DND-41 (cell line): ENCODE measurements at places on chromosomes 6 and 20.

DNA sequence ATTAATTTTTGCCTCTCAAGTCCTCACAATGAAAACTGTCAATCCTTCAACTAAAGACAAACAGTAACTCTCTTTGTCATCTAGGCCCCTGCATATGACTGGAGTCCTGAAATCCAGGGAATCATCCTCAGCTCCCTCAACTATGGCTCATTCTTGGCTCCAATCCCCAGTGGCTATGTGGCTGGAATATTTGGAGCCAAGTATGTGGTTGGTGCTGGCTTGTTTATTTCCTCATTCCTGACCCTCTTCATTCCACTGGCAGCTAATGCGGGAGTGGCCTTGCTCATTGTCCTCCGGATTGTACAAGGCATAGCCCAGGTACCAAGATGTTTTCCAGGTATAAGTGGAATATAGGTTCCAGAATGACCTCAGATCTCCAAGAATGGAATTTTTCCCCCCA lies 15.4 kb downstream of the SLC17A4 start:
- H3K4me3 ChIP-seq: no peak overlapping the region
- no peaks in the 10 kb centered on the region for H3K36me3 ChIP-seq
- no peak overlapping the region for H3K27ac ChIP-seq
- H3K4me1 ChIP-seq: no peaks in the 10 kb centered on the region

DNA sequence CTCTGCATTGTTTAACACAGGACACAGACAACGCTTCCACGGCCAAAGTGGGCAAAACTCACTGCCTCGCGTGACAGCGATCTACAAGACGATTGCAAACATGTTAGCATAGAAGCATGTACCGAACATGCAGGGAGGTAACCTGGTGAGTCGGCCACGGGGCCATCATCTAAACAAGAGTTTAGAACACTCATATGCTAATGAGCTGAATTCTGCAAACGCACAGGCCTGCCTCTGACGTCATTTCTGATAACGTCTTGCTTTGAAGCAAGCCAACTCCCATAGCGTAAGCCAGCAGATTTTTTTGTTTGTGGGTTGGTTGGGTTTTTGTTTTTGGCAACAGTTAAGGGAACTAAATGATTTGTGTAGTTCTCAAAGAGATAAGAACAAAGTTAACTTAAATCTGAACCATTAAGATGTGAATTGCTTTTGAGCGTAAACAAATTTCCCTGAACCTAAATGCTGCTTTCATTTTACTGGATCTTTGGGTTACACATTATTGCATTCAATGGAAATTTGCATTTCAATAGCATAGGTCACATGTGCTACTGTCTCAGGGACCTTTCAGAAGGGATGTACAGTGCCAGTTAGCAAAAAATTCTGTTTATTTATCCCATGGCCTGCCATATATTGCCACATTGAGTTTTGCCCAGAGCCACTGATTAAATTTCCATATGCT lies 184.5 kb upstream of the PDE10A start:
- no peak for DNase-seq
- peaks cover 10% of the 10 kb centered on the region for H3K4me1 ChIP-seq
- peaks cover 8% of the 10 kb centered on the region for H3K27me3 ChIP-seq
- no peak overlapping the region for H3K27ac ChIP-seq
- no peaks in the 10 kb centered on the region for H3K36me3 ChIP-seq
- H3K4me3 ChIP-seq: no peak overlapping the region

- H3K27ac ChIP-seq: no peak overlapping the region
- no peak for DNase-seq
- H3K4me3 ChIP-seq: no peak overlapping the region
- no peaks in the 10 kb centered on the region for H3K36me3 ChIP-seq
- H3K27me3 ChIP-seq: no peaks in the 10 kb centered on the region
These were observed 87.1 kb upstream of the GJE1 start for GRCh38 chr6:142045380-142046278.

GRCh38 chr6:158938811-158939254 lies 61.2 kb downstream of the RSPH3 start:
- H3K4me3 ChIP-seq: no peak overlapping the region
- H3K27ac ChIP-seq: no peak overlapping the region
- DNase-seq: no peak
- no peaks in the 10 kb centered on the region for H3K27me3 ChIP-seq
- H3K4me1 ChIP-seq: no peaks in the 10 kb centered on the region

- H3K36me3 ChIP-seq: no peaks in the 10 kb centered on the region
- peak; percentile 86 for DNase-seq
These were observed 10.3 kb upstream of the TULP1 start for GRCh38 chr6:35522660-35523658.

- peaks cover 32% of the 10 kb centered on the region for H3K36me3 ChIP-seq
- no peaks in the 10 kb centered on the region for H3K27me3 ChIP-seq
- DNase-seq: no peak
- no peak overlapping the region for H3K27ac ChIP-seq
- H3K4me1 ChIP-seq: no peaks in the 10 kb centered on the region
- H3K4me3 ChIP-seq: no peak overlapping the region
These were observed 168.5 kb upstream of the SIM1 start for GRCh38 chr6:100633096-100633777.

- no peaks in the 10 kb centered on the region for H3K27me3 ChIP-seq
- H3K4me1 ChIP-seq: no peaks in the 10 kb centered on the region
These were observed 90.6 kb upstream of the ADGRB3 start for GRCh38 chr6:68544450-68544849.

- H3K36me3 ChIP-seq: no peaks in the 10 kb centered on the region
- no peak for DNase-seq
- no peak overlapping the region for H3K27ac ChIP-seq
- H3K4me3 ChIP-seq: no peak overlapping the region
- H3K27me3 ChIP-seq: peaks cover 15% of the 10 kb centered on the region
These were observed 13.2 kb downstream of the BPIFB1 start for GRCh38 chr20:33296206-33296605.

DNA sequence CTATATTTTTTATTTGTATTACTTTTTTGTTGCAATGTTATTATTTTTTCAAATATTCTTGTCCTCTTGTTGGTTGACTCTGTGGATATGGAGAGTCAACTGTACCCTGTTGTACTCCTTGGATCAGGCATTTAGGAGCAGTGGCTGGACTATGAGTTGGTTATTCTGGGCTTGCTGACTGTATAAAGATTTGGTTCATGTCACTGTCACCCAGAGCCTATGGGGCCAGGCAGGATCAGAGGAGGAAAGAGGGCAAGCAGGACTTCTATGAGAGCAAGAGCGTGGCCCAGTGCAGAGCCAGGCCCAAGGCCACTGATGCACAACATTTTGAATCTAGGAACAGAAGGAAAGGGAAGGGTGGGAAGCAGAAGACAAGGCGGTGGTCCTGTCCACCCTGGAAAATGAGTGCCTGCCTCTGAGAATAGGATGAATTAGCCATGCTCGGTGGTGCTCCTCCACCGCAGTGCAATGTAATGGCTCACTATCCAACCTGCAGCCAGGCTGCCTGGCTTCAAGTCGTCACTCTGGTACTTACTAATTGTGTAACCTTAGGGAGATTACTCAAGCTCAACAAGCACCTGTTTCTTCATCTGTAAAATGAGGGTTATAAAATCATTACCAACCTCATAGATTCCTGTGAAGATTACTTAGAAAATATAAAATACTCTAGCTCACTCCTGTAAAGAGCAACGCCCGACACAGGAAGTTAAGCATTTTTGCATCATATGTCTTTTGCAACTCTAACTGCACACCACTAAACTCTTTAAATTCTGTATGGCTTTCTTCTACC lies 192.1 kb downstream of the KCNQ5 start:
- DNase-seq: no peak
- no peak overlapping the region for H3K4me3 ChIP-seq
- H3K36me3 ChIP-seq: no peaks in the 10 kb centered on the region

- H3K4me1 ChIP-seq: no peaks in the 10 kb centered on the region
- peaks cover 2% of the 10 kb centered on the region for H3K27me3 ChIP-seq
- DNase-seq: no peak
- H3K27ac ChIP-seq: no peak overlapping the region
- no peaks in the 10 kb centered on the region for H3K36me3 ChIP-seq
These were observed 766 bp upstream of the TINAG start for GRCh38 chr6:54307439-54307910.

- no peak overlapping the region for H3K4me3 ChIP-seq
- no peak overlapping the region for H3K27ac ChIP-seq
- no peaks in the 10 kb centered on the region for H3K4me1 ChIP-seq
- DNase-seq: no peak
- H3K27me3 ChIP-seq: no peaks in the 10 kb centered on the region
These were observed 206.6 kb upstream of the MARCKS start for GRCh38 chr6:113650610-113650979.

DNA sequence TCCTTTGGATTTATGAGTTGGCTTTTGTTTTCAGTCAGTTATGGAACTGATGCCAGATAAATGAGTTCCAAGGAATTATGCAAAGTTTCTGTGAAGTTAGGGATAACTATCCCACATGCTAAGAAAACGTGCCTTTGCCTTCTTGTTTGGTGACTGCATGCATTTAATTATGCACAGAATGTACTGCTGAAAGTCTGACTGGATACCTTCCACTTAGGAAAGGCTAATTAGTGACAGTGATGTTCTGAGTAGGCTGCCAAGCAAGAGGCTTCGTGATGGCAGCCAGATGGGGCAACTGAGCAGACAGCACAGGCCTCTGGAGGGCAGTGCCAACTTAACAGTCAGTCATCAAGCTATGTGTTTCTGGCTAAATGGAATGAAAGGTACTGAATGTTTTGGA lies 289.9 kb downstream of the CD109 start:
- no peak overlapping the region for H3K27ac ChIP-seq
- no peaks in the 10 kb centered on the region for H3K4me1 ChIP-seq
- H3K36me3 ChIP-seq: no peaks in the 10 kb centered on the region

DNA sequence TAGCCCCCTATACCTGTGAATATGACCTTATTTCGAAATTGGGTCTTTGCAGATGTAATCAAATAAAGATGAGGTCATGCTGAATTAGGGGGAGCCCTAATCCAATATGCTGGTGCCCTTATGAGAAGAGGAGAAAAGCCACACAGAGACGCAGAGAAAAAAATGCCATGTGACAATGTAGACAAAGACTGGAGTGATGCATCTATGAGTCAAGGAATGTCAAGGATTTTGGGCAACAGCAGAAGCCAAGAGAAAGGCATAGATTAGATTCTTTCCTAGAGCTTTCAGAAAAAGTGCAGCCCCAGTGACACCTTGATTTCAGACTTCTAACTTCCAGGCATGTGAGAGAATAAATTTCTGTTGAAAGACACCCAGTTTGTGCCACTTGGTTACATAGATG lies 47.4 kb upstream of the HS3ST5 start:
- H3K27ac ChIP-seq: no peak overlapping the region
- DNase-seq: no peak
- no peaks in the 10 kb centered on the region for H3K4me1 ChIP-seq
- H3K27me3 ChIP-seq: no peaks in the 10 kb centered on the region
- no peak overlapping the region for H3K4me3 ChIP-seq

- H3K27me3 ChIP-seq: no peaks in the 10 kb centered on the region
- peak; percentile 58 for DNase-seq
These were observed 129.5 kb upstream of the SSTR4 start for GRCh38 chr20:22905658-22906057.

GRCh38 chr6:346386-347030 lies 45.0 kb upstream of the IRF4 start:
- no peak overlapping the region for H3K27ac ChIP-seq
- H3K36me3 ChIP-seq: peaks cover 15% of the 10 kb centered on the region; the same call in 1 of the 2 replicates
- H3K27me3 ChIP-seq: no peaks in the 10 kb centered on the region
- DNase-seq: no peak
- no peaks in the 10 kb centered on the region for H3K4me1 ChIP-seq

DNA sequence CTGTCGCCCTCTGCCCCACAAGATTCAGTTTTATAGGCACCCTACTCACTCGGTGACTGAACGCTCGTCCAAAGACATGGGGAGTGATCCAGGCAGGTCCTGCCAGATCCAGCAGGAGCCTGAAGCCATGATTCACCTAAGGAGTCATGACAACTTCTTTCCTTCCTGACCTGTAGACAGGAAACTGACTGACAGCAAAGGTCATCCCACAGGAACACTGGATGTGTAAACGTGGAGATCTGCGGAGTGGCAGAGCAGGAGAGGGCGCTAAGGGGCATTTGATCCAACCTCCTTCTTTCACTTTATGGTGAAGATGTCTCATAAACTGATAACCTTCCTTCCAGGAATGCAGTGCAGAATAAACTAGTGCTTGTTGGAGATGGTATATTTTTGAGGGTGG lies 192.2 kb downstream of the GJA10 start:
- H3K27ac ChIP-seq: no peak overlapping the region
- H3K4me3 ChIP-seq: no peak overlapping the region
- no peaks in the 10 kb centered on the region for H3K27me3 ChIP-seq
- H3K4me1 ChIP-seq: peaks cover 8% of the 10 kb centered on the region
- no peaks in the 10 kb centered on the region for H3K36me3 ChIP-seq
